Neural progenitor cell (in vitro differentiated cells): ENCODE measurements at places on chromosomes 6 and 20.
A peak's percentile ranks its signal among the peaks of the same experiment; 100 is the strongest.

GRCh38 chr6:88561034-88561953 is 395.1 kb upstream of the CNR1 start:
- no peak for DNase-seq

DNA sequence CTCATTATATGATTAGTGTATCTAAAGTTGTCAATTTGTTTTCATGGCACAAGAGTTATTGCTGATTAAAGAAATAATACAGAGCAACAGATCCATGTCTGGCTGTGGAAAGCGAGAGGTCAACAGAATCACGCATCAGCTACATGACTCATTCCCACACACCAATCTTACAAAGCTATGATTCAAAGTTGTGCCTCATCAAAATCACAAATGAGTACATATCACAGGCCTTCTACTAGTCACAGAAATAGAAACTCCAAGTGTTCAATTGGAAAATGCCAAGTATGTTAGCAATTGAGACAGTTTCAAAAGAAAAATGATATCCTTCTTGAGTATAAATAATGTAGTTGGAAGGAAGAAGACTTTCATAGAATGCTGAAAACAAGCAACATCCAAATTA is 57.8 kb upstream of the NKAIN2 start:
- no peak for DNase-seq

- peak; percentile 76 for DNase-seq
Observed at GRCh38 chr6:30883685-30884520, at the start of gene DDR1. Gene DDR1 (plus strand): TSS chr6:30884519. CDS start chr6:30888730, 4,211 bp downstream.

GRCh38 chr6:37121556-37121955 is 48.4 kb upstream of the PIM1 start:
- no peak for DNase-seq

DNA sequence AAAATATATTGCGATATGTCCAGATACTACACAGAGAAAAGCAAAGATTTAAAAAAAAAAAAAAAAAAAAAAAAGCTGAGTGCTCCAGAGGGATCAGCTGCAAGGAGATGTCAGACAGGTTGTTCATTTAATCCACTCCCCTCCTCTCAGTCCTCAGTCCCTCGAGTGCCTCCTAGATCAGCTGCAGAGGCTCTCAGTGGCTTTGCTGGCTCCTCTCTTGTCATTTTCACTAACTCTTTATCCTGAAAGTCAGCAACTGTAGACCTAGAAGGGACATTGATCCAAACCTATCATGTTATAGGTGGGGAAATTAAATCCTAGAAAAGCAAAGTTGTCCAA is 61.6 kb downstream of the KIAA0319 start:
- no peak for DNase-seq

- DNase-seq, result no peak
Observed at GRCh38 chr6:51738614-51739013, 348.8 kb downstream of the PKHD1 start.

DNA sequence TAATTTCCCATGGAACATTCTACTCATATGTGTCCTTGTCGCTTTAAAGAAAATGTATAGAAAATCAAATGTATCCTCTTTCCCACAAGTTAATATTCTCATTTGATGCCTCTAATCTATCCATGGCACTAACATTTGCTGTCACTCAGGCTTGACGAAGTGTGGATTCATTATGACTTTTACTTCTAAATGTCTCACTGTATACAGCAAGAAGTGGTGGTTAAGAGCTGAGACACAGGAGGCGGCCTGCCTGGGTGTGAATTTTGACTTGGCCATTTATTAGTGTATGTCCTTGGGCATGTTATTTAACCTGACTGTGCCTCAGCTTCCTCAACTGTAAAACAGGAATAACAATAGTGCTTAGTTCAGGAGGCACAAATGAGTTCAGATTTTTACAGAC is 70.0 kb downstream of the TRMT6 start:
- no peak for DNase-seq

- no peak for DNase-seq
Observed at GRCh38 chr6:39054577-39055142, 6.1 kb downstream of the GLP1R start.

GRCh38 chr20:5602346-5602745 is 147.9 kb upstream of the SHLD1 start:
- DNase-seq, result no peak

DNA sequence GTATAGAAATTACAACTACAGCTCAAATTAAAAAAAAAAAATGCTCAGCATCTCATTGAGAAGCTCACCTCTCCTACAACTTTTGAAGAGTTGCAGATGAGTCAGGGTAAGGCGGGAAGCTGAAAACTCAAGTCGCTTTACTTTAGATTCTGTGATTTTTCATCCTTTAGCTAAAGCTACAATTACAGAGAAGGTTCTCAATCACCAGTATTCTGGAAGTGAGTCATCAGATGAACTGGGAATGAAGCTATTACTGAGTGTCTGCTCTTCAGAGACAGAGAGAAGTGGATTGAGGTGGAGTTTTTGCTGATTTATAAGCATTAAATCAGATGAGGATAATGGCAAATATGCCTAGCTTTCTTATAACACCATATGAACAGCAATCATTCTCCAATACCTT is 91.9 kb downstream of the TFAP2A start:
- no peak for DNase-seq
